ENCODE measurements at places on chromosomes 16 and 17. TPM values are rescaled to one million over a fixed set of nuclear protein-coding genes. Genes with fewer than 3 reads are reported as not detected.

Gene ATF7IP2
- total RNA-seq, result 227 TPM

Gene EFNB3
- total RNA-seq, result 0.93 TPM

Gene MGRN1
- total RNA-seq, result 89.7 TPM

Gene MEFV
- total RNA-seq, result 5.2 TPM

Gene CMTM4
- total RNA-seq, result 59.2 TPM

Gene ST6GALNAC2
- 29.7 TPM for total RNA-seq

Gene TVP23A
- 4.2 TPM for total RNA-seq

Gene NTN1
- total RNA-seq, result 8.8 TPM

Gene METTL23
- 45.3 TPM for total RNA-seq

Gene CDH16
- 0.31 TPM for total RNA-seq

Gene TMEM238L
- not detected for total RNA-seq

Gene CNEP1R1
- 51.5 TPM for total RNA-seq

Gene GP1BA
- 0.47 TPM for total RNA-seq

- DNase-seq, result peak; percentile 52
Measured at GRCh38 chr17:54172096-54172984, 349.6 kb downstream of the KIF2B start.

DNA sequence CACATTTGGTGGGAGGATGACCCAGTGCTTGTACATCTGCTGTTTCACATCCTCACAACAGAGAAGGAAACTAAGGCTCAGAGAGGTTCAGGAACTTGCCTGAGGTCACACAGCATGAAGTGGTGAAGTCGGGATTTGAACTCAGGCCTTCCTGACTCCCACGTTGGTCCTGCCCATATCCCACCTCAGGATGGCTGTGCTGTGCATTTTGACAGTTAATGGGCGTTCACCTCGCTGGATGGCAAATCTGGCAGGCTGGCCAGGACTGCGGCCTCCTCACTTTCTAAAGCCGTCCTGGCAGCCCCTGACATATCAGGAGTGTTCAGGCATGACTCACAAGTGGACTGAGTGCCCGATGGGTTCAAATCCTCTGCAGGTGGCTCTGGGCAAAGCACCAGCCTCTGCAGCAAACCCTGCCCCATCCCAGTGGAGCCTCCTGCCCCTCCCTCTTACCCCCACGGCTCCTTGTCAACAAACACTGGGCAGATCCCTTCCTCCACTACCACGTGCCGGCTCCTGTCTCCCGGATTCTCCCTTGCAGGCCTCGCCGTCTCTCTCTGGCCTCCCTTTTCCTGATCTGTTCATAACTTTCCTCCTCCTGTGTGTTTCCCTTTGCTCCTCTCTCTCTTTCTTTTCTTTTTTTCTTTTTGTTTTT, 29.2 kb downstream of the SOCS3 start:
- no peak for DNase-seq

DNA sequence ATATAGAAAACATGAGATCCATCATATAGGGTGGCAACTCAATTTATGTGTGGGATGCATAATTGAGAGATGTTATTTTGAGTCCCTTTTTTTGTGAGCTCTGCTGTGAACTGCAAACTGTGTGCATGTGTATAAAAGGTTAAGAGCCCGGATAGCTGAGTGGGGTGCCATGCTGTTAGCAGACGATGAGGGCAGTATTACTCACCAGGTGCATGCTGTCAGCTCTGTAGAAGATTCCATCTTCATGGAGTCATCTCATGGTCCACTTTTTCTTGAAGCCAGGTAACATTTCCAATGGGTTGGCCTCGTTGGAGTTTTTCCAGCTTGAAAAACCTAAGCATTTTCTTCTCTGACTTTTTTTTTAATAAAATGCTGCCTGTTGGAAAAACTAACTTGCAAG, 43.0 kb upstream of the RHBDL3 start:
- no peak for DNase-seq

DNA sequence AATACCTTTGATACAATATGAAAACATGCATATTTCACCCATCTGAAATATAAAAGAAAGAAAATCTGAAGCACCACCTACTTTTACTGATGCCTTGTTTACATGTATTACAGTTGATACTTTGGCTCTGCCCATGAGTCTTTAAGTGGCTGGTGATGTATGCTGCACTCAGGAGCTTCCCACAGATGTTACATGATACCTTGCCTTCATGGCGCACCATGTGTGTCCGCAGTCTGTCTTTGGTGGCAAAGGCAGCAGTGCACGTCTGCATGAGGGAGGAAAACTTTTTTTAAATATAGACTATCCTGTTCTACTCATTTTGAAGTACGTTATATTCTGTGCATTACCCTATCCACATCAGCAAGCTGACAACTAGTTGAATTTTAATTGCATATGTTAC, 7.5 kb downstream of the VEZF1 start:
- DNase-seq, result no peak

DNA sequence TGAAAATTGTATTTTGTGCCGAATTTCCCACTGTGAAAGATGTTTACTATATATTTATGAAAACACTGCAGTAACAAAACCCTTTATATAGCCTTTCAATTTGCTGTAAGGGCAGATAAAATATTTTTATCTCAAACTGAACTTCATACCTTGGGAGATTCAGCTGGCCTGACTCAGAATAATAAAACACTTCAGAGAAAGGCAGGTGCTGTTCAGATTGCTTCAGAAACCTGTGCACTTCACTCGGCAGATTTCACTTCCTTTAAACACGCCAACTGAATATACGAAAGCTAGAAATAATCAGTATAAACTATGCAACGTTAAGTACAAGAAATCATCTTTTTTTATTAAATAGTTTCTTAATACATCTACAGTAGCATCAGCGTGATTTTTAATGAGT, 839.1 kb upstream of the RBFOX1 start:
- no peak for DNase-seq

- no peak for DNase-seq
Measured at GRCh38 chr16:74249846-74250245, 46.8 kb upstream of the PSMD7 start.

GRCh38 chr17:35588196-35588920, 1.2 kb downstream of the AP2B1 start:
- DNase-seq, result no peak

DNA sequence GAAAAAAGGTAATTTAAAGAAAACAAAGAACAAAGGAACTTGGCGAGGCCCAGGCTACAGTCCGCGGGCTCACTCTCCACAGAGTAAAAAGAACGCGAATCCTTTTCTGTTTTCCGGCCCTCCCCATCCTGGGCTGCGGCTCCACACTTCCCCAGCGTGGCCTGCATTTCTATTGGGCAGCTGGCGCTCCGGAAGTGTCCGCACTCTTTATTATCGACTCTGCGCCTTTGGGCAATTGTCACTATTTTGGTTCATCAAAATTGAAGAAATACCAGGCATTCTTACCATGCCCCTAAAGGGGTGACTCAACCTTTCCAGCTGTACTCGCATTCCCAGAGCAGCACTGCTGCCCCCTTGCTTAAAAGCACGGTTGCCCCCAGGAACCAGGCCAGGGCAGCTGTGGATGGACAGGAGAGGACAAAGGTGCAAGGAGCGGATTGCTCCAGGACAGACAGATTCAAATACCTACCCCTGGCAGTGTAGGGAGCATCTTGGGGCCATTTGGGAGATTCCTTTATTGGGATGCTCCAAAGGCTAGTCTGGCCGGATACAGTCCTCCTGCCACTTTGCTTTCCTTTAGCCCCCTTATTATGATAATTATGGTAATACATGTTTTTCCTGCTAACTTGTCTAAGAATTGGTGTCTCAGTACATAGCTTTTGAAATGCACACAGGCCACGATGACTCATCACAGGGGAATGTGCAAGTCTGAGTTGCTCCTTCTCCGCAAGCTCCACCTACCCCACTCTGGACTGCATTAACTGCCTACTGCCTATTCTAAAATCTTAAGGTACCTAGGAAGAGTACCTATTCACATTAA, 985 bp upstream of the SLFN12 start:
- DNase-seq, result peak; percentile 80

DNA sequence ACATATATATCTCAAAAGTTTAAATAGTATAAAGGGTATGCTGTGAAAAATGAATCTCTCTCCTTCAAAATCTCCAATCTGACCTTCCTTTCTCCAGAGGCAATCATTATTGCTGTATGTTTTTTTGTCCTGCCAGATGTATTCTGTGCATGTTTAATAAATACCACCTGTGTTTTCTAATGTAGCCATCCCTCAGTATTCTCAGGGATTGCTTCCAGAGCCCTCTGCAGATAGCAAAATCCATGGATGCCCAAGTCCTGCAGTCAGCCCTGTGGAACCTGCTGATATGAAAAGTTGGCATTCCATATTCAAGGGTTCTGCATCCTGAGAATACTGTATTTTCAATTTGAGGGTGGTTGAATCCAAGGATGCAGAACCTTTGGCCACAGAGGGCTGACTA, 42.9 kb downstream of the BPTF start:
- DNase-seq, result no peak

- no peak for DNase-seq
Measured at GRCh38 chr16:3596101-3596861, 15.1 kb downstream of the SLX4 start.

DNA sequence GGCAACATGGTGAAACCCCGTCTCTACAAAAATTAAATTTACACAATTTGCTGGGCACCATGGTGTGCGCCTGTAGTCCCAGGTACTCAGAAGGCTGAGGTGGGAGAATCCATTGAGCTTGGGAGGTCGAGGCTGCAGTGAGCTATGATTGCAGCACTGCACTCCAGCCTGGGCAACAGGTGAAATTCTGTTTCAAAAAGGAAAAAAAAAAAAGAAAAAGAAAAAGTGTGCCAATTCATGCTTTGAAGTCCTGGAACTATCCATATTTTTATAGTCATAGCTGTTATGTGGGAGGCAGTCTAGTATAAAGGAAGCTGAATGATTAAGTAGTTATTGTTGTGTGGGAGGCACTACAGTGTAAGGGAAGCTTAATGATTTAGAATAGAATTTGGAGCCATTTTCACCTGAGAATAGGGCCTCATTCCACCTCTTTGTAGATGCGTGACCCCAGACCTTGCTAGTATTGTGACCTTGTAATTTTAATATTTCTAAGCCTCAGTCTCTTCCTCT, 31.6 kb downstream of the IQCK start:
- no peak for DNase-seq

DNA sequence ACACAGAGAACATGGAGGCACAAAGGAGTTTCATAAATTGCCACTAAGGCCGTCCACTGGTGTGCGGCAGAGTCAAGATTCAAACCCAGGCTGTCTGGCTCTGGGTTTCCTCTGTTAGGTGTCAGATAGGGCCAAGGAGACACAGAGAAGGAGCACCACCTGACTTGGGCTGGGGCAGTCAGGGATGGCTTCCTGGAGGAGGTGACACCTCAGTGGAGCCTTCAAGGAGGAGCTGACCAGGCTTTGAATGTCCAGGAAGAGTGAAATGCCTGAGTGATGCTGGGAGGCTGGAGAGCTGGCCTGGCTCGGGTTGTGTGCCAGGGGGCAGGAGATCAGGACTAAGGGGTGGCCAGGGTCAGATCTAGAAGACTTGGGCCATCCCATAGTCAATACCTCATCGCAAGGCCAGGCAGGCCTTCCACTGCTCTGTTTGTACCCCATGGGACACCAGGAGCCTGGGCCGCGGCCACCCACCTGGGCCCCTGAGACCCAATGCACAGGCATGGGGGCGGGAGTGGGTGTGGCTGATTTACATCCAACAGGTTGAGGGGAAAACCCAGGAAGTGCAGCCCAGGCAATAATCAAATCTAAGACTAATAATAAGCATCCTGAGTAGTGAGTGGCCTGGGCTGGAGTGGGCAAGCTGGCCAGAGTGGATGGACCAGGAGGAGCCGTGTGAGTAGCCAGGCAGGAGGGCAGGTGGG, 73.7 kb downstream of the USP22 start:
- DNase-seq, result no peak

- peak; percentile 61 for DNase-seq
Measured at GRCh38 chr16:87702325-87702811, 63.4 kb downstream of the KLHDC4 start.

- no peak for DNase-seq
Measured at GRCh38 chr16:19289811-19290485, 4.4 kb downstream of the CLEC19A start.

GRCh38 chr17:40750391-40750790, 4.7 kb downstream of the KRT25 start:
- no peak for DNase-seq

DNA sequence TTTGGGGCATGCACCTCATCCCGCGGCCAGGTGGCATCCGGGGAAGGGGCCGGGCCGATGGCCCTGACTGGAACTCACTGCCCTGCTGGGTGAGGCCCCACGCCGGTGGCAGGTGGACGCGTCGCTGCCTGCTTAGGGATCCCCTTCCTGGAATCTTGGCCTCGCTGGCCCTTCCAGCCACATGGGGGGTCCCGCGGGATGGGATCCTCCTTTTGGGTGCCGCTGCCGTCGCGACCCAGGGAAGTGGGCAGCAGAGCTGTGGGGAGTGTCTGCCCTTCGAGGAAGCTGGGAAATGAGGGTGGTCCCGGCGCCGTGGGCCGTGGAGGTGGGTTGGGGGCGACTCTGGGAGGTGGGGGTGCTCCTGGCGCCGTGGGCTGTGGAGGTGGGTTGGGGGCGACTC, 12.8 kb downstream of the METRNL start:
- no peak for DNase-seq

- DNase-seq, result no peak
Measured at GRCh38 chr17:37388266-37388665, 12.5 kb downstream of the C17orf78 start.

GRCh38 chr16:11029948-11030347, 85.6 kb downstream of the CLEC16A start:
- DNase-seq, result no peak

GRCh38 chr17:68324654-68325336, 33.5 kb downstream of the ARSG start:
- DNase-seq, result no peak

GRCh38 chr17:59292174-59292523, 39.3 kb upstream of the YPEL2 start:
- DNase-seq, result no peak

DNA sequence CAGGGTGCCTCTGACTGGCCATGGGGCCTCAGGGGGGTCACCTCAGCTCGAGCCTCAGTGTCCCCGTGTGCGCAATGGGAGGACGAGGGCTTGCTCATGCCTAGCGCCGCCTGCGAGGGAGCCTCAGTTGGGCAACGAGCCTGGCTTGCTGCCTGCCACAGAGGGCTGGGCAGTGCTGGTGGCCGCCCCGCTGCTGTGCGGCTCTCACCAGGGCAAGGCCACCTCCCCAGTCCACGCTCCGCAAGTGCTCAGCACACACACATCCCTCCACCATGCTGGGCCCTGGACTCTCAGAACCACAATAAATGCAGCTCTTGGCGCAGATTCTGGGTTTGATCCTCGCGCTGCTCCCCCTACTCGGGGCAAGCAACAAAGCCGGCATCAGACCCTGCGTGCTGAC, 76.2 kb downstream of the ENGASE start:
- no peak for DNase-seq

- DNase-seq, result no peak
Measured at GRCh38 chr16:75193730-75194444, 13.1 kb downstream of the CTRB2 start.

- DNase-seq, result no peak
Measured at GRCh38 chr16:2243781-2244180, 7.5 kb downstream of the DNASE1L2 start.

- no peak for DNase-seq
Measured at GRCh38 chr17:51507444-51507843, 247.1 kb downstream of the UTP18 start.

All from testis (tissue), 5 donors.